ENCODE measurements at places on chromosomes 11 and 22.

DNA sequence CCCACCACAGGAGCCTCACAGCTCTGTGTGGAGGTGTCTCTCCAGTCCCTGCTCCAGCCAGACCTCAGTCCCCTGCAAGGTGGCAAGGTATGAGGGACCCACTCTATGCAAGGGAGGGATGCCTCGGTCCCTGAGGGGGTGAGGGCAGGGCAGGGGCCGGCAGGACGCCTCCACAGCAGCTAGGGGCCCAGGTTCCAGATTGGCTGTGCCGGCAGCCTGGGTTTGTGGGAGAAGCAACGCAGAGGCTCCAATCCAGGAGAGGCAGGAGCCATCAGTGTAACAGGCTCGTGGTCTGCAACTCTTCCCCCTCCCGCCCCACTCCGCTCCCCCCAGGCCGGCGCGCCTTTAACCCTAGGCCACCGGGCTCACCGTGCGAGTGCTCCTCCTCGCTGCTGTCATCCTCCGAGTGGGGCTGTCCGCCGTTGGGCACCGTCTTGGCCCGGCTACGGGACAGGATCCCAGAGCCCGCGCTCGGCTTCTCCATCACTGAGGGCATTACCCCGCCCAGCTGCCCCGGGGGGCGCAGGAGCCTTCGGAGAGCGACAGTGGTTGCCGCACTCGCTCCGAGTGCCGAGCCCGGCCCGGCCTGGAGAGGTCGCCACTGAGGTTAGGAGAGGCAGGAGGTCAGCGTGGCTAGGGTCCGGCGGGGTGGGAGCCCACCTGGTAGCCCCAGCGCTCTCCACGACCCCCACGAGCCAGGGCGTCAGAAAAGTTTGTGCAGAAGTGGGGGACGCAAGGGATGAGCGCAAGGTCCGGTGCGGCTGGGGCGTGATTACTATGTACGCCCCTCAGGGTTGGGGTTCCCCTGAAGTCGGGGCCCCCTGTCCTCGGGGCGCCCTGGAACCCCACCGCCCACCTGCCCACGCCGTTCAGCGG lies 765 bp downstream of the RCOR2 start:
- no peak for DNase-seq

DNA sequence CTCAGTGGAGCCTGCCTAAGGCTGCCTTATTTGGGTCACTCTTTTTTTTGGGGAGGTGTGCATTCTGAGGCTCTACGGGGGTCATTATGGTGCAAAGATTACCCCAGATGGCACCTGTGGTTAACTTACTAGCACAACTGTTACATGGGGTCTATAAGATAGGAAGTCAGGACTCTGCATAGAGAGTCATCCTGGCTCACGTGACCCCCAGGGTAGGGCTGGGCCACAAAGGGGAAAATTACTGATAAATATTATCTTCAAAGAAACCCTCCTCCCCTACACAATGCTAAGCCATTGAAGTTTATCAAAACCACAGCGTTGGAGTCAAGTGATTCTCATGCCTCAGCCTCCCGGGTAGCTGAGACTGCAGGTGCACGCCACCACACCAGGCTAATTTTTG lies 397.1 kb downstream of the MN1 start:
- no peak for DNase-seq

- no peak for DNase-seq
These were observed 97.3 kb downstream of the PDHX start for GRCh38 chr11:35013514-35014233.

- DNase-seq = no peak
These were observed 1.2 kb upstream of the TRIM3 start for GRCh38 chr11:6474806-6475500.

DNA sequence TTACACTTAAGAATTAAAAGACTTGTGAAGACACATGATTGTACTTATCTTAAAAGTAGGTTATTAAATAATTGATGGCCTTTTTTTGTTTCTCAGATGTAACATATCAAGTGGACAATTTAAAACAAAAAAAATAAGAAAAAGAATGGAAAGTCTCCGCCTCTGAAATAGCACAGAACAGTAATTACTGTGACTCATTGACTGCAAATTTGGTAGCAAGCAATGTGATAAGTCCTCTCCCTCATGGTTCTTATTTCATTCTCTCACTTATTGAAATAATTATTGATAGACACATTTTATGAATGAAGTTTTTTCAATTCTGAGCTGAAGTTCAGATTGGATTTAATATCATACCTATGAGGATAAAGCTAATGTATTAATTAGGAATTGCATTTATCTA lies 717.9 kb upstream of the LUZP2 start:
- no peak for DNase-seq
